ENCODE measurements at places on chromosomes 16 and 17.

- no peak for DNase-seq
These were observed 23.5 kb upstream of the TOB1 start for GRCh38 chr17:50889528-50890118.

DNA sequence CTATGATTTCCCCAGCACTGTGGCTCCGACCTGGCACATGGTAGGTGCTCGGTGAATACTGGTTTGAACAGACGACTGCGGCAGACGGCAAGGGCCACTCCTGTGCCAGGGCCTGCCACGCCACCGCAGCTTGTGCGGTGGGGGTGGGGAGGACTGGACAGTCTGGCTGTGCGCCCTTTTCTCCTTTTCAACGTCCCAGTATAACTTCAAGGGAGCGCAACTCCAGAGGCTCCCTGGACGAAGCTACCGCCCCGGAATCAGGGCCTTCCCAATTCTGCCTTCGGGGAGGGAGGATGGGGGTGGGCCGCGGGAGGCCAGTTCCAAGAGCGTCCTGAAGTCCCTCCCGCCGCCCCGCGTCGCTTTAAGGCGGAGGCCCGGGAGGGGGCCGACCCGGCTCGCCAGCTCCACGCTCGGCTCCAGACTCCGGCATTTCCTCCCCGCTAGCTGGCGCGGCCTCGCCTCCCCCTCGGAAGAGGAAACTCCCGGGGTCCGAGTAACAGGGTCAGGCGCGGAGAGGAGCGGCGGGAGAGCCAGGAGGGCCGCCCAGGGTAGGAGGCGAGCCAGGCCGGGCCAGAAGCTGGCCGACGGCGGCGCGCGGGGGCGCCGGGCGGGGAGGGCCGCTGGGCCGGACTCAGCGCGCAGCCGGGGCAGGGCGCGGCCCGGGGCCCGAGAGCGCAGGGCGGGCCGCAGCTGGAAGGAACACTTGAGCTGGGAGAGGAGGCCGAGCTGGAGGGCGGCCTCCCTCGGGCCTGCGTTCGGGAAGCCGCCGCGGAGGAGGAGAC is at the start of gene ITPRIPL2:
Gene ITPRIPL2 (plus strand): TSS at position 388 of the 782 bp plus-strand sequence. CDS start 498 bp downstream, outside the sequence.
- no peak for DNase-seq

- DNase-seq, result no peak
These were observed 16.2 kb upstream of the MYH3 start for GRCh38 chr17:10673312-10673711.

DNA sequence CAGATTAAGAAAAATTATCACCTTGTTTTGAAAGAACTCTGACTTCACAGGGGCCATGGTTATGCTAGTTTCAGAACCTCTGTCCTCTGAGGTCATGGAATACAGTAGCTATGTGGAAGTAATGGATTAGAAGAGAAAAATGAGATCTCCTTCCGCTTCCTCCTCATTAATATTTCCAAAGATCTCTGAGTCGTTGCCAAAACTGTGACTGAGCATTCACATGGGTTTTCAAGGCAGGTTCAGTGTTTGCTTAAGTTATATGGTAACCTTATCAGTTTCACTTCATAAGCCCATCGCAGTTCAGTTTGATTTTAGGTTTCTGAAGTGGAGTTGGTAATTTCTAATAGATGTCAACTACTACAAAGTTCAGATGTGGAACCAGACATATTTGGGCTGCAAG is 321.2 kb upstream of the SOX9 start:
- no peak for DNase-seq

DNA sequence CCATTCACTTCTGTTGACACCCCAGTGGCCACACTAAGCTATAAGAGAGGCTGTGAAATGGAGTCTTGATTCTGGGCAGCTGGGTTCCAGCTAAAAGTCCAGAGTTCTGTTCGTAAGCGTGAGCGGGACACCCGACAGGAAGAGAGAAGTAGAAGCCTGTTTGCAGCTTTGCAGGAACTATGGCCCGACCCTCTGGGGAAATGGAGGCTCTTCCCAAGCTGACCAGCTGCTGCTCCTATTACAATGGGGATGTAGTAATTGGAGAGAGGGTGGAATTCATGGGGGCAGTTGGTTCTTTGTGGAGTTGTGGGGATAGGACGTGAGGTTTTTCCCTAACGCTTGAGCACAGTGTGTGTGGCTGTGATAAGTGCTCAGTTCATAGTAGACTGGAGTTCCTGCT is 28.4 kb downstream of the UBALD1 start:
- DNase-seq, result no peak

- DNase-seq, result no peak
These were observed 87.0 kb downstream of the CPPED1 start for GRCh38 chr16:12716658-12717057.

DNA sequence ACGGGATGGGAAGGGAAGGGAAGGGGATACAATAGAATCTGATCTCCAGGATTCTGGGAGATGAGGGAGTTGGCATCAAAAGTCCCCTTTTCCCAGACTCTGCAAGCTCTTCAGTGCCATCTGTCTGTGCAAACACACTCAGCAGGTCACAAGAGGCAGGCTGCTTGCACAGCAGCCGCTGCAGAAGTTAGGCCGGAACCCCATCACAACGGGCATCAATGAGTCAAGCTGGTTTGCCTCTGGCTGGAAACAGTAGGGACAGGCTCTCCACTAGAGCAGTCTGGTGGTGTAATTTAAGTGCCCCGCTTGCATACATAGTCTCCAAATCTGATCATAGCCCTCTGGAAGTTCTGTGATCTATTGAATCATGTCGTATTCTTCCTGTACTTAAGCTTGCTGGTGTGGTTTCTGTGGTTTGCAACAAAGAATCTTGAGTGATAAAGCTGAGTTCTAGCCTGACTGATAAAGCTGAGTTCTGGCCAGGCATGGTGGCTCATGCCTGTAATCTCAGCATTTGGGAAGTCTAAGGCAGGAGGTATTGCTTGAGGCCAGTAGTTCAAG is 33.7 kb upstream of the KDM8 start:
- DNase-seq, result peak; percentile 90

- no peak for DNase-seq
These were observed 47.9 kb downstream of the RAB11FIP3 start for GRCh38 chr16:473046-474043.

Measured in activated CD8-positive, alpha-beta T cell treated with anti-CD3 and anti-CD28 coated beads for 36 hours (primary cell).